CD4-positive, alpha-beta T cell treated with Interleukin-1 beta for 1 hour (primary cell): ENCODE measurements at places on chromosomes 11 and 22.
A peak's percentile ranks its signal among the peaks of the same experiment; 100 is the strongest.

DNA sequence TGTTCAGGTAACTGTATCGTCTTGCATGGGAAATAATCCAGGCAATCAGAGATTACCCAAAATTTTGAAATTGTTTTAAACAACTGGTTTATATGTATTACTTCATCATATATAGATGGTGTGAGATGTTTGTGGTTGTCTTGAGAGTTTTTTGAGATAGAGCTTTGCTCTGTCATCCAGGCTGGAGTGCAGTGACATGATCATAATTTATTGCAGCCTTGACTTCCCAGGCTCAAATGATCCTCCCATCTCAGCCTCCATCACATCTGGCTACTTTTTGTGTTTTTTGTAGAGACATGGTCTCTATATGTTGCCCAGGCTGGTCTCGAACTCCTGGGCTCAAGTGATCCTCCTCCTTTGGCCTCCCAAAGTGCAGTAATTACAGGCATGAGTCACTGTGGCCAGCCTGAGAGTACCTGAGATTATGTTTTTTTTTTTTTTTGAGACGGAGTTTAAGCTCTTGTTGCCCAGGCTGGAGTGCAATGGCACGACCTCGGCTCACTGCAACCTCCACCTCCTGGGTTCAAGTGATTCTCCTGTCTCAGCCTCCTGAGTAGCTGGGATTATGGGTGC is 11.5 kb downstream of the CTNND1 start:
- no peak for DNase-seq

GRCh38 chr11:14454861-14455632 is 44.6 kb downstream of the COPB1 start:
- DNase-seq, result peak; percentile 16

- DNase-seq, result no peak
These were observed 133.0 kb upstream of the C11orf58 start for GRCh38 chr11:16605389-16605893.

DNA sequence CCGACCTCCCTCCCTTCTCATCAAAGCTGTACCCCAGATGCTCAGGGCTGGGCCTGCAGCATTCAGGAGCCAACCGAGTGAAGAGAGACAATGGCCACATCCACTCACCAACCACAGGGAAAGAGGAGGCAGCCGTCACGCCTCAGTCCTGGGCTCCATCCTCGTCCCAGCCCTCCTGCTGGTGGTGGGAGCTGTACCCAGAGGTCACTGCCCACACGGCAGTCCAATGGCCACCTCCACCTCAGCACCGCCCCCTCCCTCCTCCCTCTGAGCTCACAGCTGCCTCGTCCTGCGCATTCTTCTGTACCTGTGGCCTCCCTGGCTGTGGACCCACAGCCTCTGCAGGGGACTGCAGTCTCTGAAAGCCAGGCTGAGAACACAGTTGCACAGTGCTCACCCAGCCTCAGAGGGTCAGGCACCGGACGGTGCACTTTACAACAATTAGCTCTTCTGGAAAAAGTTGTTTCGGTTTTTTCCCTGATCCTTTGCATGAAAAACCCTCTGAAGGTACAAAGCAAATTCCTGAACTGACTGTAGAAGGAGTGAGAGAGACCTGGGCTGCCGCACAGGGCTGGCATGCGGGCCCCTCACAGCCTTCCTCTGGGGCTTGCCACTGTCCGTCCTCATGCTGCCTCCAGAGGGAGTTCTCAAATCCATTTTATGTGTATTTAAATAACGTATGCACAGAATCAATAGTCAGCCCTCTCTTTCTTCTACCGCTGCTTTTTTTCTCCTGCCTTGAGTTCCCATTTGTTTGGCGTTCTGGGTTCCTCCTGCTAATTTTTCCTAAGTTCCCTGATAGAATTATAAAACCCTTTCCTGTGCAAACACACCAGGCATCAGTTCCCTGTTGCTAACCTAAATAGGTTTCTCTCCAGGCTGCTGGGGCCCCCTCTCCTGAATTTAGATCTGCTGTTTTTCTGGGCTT is 52.7 kb downstream of the PHF21B start:
- DNase-seq, result no peak

GRCh38 chr22:27833803-27834202 is 32.2 kb upstream of the MN1 start:
- no peak for DNase-seq

- DNase-seq, result no peak
These were observed 6.8 kb upstream of the GGA1 start for GRCh38 chr22:37601540-37602442.

DNA sequence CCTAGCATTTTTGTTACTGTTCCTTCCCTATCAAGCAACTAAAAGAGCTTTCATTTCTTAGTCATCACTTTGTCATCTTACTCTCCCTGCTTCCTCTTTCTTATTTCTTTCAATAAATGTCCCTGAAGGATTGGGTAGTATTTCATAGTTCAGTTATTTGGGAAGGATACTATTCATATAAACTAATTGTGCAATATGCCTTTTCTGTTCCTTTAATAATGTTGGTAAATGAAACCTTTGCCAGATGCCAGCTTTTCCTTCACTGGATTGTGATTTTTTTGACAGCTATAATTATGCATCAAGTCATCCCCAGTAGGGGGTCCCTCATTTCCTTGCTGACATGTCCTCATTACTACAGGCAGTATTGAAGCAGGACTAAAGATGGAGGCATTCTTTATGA is 101.7 kb downstream of the ATM start:
- DNase-seq, result no peak

- DNase-seq, result no peak
These were observed 4461.3 kb upstream of the OR11H1 start for GRCh38 chr22:11066458-11067285.

DNA sequence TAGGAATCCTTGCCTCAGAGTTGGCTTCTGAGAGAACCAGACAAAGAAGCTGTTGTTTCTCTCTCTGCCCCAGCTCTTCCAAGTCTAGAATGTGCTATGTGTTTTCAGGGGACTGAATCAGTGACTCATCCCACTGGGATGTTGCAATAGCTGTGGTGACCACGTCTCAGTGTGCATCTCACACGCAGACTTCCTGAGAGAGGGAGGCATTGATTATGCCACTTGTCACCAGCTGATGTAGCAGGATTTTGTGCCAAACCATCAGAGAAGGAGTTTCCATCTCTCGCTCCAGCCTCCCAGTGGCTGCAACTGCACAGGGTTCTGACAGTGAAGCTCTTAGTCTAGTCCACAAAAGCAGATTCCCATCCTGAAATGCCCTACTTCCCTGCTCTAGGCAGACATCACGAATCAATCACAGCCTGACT is 455.8 kb downstream of the MIAT start:
- DNase-seq, result peak; percentile 74
